ENCODE measurements at places on chromosomes 7 and 10. TPM values are rescaled to one million over a fixed set of nuclear protein-coding genes. Genes with fewer than 3 reads are reported as not detected.
A peak's percentile ranks its signal among the peaks of the same experiment; 100 is the strongest.

Gene SPDYE6
- not detected for total RNA-seq

GRCh38 chr10:92747600-92747999, 57.8 kb downstream of the HHEX start:
- DNase-seq: no peak

Gene ASNS
- total RNA-seq: 3.1 TPM

GRCh38 chr7:140160308-140160707, 16.5 kb downstream of the KDM7A start:
- no peak for DNase-seq

- no peak for DNase-seq
These were observed 320.4 kb downstream of the GLRX3 start for GRCh38 chr10:130456616-130457015.

- DNase-seq: peak; percentile 79
These were observed 217.8 kb upstream of the MKLN1 start for GRCh38 chr7:131109759-131110296.

- DNase-seq: no peak
These were observed 13.5 kb downstream of the KCTD7 start for GRCh38 chr7:66642186-66642585.

DNA sequence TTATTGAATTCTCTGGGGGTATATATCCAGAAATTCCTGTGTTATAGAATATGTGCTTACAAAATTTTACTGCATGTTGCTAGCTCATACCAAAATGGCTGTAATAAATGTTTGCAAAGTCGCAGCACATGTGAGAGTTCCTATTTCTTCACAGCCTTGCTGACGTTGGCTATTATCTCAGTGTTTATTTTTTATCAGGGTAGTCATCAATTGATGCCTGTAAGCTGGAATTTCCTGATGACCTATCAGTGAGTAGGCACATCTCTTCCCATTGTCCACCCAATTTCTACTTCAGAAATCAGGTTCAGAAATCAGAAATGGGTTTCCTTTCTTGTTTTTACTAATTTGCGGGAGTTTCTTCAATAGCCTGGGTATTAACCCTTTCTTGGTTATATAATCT, 268.1 kb upstream of the FZD8 start:
- peak; percentile 50 for DNase-seq

- no peak for DNase-seq
These were observed 5.8 kb upstream of the CYP3A7 start for GRCh38 chr7:99740573-99741440.

- DNase-seq: no peak
These were observed 109.3 kb upstream of the INSIG1 start for GRCh38 chr7:155188357-155188756.

- DNase-seq: no peak
These were observed 17.8 kb upstream of the WDR11 start for GRCh38 chr10:120833222-120833928.

GRCh38 chr10:1610986-1611770, 126.1 kb downstream of the ADARB2 start:
- DNase-seq: no peak

DNA sequence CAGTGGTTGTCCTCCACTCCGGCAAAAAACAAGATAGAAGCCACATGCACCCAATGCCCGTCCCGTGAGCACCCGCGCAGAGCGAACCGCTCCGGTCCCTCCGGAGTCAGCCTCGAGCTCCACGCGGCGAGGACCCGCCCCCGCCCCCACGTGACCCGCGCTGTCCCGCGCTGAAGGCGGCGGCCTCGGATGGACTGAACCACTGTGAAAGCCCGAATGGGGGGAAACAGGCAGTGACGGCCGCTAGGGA, 766 bp upstream of the EIF3B start:
- peak; percentile 73 for DNase-seq

Gene UPK3BL1
- 2.4 TPM for total RNA-seq

Gene FGL2
- 0.13 TPM for total RNA-seq

GRCh38 chr7:151053096-151053495, 4.6 kb downstream of the CDK5 start:
- no peak for DNase-seq

Gene CPA5
- not detected for total RNA-seq

DNA sequence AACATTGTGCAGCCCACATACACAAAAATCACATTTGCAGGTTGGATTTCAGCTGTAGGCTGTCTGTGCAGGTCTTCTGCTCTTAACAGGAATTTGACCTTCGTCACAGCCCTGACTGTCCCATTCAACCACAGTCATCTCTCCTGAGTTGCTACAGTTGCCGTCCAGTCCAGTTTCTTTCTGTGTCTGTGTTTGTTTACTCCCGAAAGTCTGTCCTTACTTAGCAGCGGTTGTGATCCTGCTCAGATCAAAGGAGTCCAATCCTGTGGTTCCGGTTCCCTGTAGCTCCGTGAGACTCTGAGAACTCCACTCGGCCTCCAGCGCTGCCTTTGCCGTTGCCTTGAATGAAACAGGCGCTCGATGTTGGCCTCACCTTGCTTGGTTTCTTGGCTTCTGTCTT, 111.6 kb upstream of the GATA3 start:
- no peak for DNase-seq

DNA sequence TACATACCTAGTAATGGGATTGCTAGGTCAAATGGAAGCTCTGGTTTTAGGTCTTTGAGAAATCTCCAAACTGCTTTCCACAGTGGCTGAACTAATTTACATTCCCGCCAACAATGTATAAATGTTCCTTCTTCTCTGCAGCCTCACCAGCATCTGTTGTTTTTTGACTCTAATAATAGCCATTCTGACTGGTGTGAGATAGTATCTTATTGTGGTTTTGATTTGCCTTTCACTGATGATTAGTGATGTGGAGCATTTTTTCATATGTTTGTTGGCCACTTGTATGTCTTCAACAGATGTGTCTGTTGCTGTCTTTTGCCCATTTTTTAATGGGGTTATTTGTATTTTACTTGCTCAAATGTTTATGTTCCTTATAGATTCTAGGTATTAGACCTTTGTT, 675.5 kb downstream of the SUGCT start:
- no peak for DNase-seq

GRCh38 chr10:34161777-34162370, 653.2 kb downstream of the PARD3 start:
- no peak for DNase-seq

- DNase-seq: no peak
These were observed 59.6 kb upstream of the ZNF32 start for GRCh38 chr10:43708262-43708661.

Gene TIAL1
- 14.0 TPM for total RNA-seq

DNA sequence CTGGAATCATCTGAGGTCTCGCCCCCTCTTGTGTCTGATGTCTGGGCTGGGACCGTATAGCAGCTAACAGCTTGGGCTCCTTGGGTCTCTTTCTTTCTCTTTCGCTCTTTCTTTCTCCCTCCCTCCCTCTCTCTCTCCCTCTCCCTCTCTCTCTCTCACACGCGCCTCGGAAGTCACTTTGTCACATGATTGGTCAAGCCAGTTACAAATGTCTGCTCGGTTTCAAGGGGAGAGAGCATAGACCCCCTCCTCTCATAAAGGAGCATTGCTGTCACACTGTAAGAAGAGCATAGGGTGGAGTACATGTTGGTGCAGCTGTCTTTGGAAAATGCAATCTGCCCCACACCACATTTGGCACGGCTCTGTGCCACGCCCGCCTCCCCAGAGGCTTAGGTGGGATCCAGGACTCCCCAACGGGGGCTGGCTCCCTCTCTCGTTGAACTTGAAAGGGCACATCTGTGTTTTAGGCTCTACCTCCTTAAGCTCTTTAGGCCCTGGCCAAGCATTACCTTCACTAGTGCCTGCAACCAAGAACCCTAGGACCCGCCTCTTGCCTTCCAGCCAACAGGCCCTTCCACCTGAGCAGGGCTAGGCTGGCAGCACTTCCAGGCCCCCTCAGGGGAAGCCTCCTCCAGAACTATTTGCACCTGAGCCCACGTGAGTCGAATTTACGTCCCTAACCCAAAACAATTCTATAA, 61.9 kb upstream of the CACUL1 start:
- DNase-seq: no peak

GRCh38 chr7:4641091-4641666, 40.9 kb upstream of the FOXK1 start:
- DNase-seq: no peak

GRCh38 chr7:577741-578370, 58.2 kb upstream of the PDGFA start:
- DNase-seq: no peak

GRCh38 chr10:66365686-66366085, 560.1 kb upstream of the LRRTM3 start:
- no peak for DNase-seq

DNA sequence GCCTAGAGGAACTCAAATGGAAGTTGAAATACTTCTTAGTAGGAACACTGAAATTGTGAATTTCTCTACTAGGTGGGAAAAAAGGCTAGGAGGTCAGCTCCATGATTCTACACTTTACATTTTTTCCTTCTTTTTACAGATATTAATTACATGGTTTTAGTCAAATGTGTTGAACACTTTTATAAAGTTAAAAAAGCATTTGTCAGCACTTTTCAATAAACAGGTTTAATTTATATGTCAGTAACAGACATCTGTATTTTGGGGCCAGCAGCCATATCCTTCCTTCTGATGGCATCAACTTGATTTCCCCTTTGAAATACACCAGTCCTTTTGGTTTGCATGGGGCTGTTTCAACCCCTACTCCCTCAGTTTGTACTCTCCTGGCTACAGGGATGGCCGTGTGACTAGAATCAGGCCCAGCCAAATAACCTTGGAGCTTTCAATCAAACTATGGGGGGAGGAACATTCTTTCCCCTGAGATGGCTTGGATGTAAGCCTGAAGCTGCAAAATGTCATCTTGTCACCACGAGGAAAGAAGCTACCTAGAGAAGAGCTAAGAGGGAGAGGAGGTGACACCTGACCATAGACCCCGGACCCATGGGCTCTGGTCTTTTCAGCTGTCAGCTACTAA, 171.0 kb upstream of the NEBL start:
- no peak for DNase-seq

DNA sequence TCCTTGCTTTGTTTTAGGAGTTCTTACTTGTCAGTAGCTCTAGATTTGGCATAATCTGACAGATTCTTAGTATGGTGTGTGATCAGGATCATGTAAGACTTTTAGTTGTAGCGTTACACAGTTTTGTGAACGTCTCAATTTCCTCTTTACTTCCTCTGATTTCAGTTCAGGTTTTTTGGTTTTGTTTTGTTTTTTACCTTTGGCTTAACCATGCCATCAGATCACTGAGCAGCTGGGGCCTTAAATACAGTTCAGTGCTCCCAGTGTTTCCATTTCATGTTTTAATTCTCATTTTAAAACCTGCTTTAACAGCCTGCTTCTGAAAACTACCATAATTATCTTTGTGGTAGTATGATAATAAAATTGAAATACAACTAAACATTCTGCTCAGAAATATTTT, 27.2 kb upstream of the ARMS2 start:
- no peak for DNase-seq

Gene FXYD4
- total RNA-seq: not detected

Gene MSS51
- 0.39 TPM for total RNA-seq

- DNase-seq: peak; percentile 40
These were observed 140.2 kb downstream of the CDK14 start for GRCh38 chr7:90736316-90736715.

Gene MEOX2
- 2.1 TPM for total RNA-seq

- DNase-seq: no peak
These were observed 86.3 kb downstream of the PALS2 start for GRCh38 chr7:24659505-24659904.

GRCh38 chr10:59036311-59037017, 140.0 kb upstream of the PHYHIPL start:
- DNase-seq: no peak

DNA sequence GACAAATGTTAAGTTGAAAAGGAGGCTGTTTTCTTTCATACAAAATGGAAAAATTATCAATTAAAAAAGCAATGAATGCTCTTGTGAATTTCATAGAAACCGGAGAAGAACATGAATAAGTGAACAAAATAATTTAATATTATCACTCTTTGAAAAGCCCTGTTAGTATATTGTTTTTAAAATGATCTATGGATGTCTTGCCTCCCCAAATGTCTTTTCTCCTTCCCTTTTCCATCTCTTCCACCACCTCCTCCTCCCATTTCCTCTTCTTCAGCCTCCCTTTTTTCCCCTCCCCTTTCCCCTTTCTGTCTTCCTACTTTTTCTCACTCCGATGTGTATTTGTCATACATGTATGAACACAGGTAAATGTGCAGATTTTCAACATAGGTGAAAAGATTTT, 234.7 kb downstream of the MALRD1 start:
- no peak for DNase-seq

DNA sequence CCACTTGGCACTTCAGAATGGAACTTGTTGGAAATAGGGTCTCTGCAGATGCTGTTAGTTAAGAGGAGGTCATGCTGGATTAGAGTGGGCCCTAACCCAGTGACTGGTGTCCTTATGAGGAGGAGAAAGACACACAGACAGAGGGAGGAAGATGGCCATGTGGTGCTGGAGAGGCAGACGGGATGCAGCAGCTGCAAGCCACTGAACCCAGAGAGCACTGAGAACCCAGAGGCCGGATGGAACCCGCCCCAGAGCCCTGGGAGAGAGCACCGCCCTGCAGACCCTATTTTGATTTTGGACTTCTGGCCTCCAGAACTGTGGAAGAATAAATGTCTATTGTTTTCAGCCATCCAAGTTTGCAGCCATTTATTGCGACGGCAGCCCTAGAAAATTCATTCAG, 58.0 kb upstream of the EBF3 start:
- no peak for DNase-seq

Gene EBLN1
- not detected for total RNA-seq

GRCh38 chr10:126063353-126063791, 167.0 kb downstream of the FANK1 start:
- DNase-seq: peak; percentile 28

DNA sequence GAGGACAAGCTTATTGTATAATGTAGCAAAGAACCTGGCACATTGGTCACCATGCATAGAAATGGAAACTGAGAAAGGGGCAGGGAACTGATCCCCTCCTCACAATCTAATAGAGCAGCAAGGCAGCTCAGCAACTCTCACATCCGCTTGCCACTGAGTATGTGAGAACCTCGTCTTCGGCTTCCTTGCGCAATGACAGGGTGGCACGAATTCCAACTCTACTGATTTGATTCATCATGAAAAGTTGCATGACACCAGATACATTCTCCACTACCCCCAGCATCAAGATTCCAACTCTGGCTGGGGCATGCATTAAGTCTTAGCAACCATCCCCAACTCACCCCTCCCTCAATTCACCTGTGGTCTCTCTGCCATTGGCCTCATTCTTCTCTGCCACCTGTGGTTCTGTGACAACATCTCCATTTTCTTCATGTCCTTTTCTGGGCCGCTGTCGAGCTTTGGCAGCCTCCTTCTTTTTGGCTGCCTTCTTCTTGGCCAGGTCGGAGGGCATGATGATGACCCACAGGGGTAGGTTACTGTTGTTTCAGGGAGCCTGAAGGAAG, 976 bp downstream of the ABCF2 start:
- no peak for DNase-seq

- no peak for DNase-seq
These were observed 91.5 kb downstream of the PRPF18 start for GRCh38 chr10:13678101-13678843.

DNA sequence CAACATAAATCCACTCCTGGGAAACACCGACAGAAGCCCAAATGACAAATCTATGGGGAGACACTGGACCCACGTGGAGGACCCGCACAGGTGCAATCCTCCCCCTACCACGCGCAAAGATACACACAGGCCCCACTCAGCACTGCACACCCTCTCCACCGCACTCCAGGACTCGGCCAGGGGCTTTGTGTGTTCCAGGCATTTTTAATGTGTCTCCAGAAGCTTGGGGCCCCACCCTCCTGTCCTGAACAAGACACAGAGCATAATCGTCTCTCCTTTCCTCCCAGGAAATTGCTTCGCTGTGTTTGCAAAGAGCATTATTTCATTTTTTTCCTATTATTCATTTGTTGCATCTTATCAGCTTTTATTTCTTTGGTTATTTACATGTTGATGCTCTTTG, 82.8 kb downstream of the GLI3 start:
- no peak for DNase-seq

- no peak for DNase-seq
These were observed 37.2 kb upstream of the CDH23 start for GRCh38 chr10:71359364-71360046.

Data from dermis microvascular lymphatic vessel endothelial cell (primary cell).